Mucosa of gallbladder (tissue), 1 donor: ENCODE measurements at places on chromosomes 12 and 14. TPM values are rescaled to one million over a fixed set of nuclear protein-coding genes. Genes with fewer than 3 reads are reported as not detected.
A peak's percentile ranks its signal among the peaks of the same experiment; 100 is the strongest.

GRCh38 chr12:47121146-47121545 lies 41.4 kb upstream of the AMIGO2 start:
- DNase-seq, result no peak

GRCh38 chr12:79886917-79887519 lies 47.9 kb downstream of the PPP1R12A start:
- DNase-seq, result no peak

- DNase-seq, result no peak
Observed at GRCh38 chr12:12823300-12823699, 10.2 kb downstream of the DDX47 start.

DNA sequence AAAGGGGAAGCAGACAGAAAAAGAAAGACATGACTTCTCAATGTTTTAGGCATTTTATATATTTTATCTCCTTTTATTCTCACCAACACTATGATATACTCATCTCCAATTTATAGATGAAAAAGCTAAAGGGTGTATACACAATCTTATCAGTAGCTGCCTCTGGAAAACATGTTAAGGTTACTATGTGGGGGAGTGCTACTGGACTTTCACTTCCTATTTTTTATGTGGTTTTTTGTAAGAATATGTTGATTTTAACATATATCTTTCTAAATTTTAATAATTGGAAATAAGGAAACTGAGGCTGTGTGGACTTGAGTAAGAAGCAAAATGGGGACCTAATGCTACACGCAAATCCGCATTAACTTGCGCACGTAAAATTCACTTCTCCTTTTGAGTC lies 99.6 kb upstream of the PDE3A start:
- DNase-seq, result no peak

- no peak for DNase-seq
Observed at GRCh38 chr12:56001487-56002100, 4.5 kb downstream of the SUOX start.

- DNase-seq, result no peak
Observed at GRCh38 chr12:64145226-64145625, 76.9 kb downstream of the KICS2 start.

DNA sequence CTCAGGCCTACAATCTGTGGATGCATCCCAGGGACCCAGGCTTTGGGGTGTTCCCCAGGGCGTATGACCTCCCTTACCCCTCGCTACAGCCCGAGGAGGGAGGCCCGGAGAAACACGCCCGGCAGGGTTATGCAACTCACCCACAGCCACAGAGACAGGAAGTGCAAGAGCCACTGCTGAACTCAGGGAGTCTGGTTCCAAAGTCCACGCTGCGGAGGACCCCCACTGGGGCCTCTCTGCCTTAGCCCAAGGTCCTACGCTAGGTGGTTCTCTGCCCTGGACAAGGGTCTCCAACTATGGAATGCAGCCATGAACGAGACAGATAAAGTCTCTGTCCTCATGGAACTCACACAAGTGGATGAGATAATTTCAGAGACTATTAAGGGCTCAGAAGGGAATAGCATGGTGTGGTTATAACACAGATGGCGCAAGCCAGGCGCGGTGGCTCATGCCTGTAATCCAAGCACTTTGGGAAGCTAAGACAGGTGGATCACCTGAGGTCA lies 11.3 kb downstream of the SCARB1 start:
- DNase-seq, result peak; percentile 78

GRCh38 chr12:40622246-40622838 lies 69.9 kb upstream of the CNTN1 start:
- peak; percentile 67 for DNase-seq

- no peak for DNase-seq
Observed at GRCh38 chr12:14273913-14274311, 91.6 kb upstream of the ATF7IP start.

DNA sequence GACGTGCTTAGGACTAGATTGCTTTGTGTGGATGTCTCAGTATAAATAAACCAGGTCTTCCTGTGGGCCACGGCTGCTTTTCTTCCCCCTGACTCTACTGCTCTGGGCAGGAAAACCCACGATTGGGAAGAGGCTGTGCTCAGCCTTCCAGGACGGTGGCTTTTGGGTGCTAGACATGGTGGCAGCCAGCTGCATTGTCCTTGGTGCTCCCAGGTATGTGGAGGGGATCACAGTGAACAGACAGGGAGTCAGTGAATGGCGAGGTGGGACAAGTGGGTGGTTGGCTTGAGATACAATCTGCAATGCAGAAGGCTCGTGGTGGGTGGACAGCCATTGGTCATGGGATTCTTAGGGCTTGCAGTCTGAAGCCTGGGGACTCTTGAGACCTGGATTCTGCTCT lies 366.3 kb downstream of the AACS start:
- DNase-seq, result no peak

GRCh38 chr14:20631023-20631879 lies 10.2 kb downstream of the OR6S1 start:
- DNase-seq, result no peak

DNA sequence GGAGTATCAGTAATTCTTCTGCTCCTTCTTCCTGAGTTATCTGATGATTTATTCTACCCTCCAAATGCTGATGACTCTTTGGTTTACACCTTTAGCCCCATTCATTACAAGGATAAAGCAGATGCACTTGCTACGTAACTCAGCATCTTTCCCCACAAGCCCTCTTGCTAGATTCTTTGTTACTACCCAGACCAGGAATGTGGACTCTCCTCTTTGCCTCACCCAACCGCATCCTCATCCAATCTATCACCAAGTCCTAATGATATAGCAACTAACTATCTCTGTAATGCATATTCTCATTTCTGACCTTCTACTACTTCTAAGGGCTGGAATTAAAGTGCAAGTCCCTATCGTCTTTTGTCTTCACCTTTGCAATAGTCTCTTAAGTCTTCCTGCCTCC lies 9.2 kb downstream of the KRT1 start:
- no peak for DNase-seq

DNA sequence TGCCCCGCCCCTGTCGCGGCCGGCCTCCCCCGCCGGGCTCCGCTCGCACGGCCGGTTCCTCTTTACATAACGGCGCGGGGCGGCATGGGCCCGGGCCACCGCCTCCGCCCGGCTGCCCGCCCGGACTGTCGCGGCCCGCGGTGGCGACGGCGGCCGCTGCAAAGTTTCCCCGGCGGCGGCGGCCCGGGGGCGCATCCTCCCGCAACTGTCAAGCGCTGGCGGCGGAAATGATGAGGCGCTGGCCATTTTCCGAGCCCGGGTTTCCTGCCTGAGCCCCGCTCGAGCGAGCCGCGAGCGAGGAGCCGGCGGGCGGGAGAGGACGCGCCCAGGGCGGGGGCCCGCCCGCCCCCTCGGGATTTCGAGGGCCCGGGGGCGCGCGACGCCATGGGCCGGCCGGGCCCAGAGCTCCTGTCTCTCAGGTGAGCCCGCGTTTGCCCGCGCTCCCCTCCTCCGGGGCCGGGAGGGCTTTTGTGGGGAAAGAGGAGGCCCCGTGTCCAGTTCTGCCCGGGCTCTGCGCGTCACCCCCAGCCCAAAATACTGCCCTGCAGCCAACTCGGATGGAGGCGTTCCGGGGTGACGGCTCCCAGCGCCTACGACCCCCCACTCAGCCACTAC lies at the start of gene SH2B3:
TSS of gene SH2B3 (plus strand) at position 65 of the 615 bp plus-strand sequence. CDS start 12,223 bp downstream, outside the sequence.
- no peak for DNase-seq

GRCh38 chr14:94875256-94875655 lies 105.3 kb upstream of the GSC start:
- no peak for DNase-seq

DNA sequence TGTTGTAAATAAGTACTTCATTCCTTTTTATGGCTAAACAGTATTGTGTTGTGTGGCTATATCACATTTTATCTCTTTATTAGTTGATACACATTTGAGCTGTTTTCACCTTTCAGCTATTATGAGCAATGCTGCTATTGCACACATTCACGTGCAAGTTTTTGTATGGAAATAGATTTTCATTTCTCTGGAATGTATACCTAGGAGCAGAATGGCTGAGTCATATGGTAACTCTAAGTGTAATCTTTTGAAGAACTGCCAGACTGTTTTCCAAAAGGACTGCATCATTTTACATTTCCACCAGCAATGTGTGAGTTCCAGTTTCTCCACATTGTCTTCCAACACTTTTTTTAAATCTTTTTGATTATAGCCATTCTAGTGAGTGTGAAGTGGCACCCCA lies 134.0 kb downstream of the SRGAP1 start:
- no peak for DNase-seq

GRCh38 chr14:38505221-38505972 lies 249.5 kb upstream of the CLEC14A start:
- no peak for DNase-seq

DNA sequence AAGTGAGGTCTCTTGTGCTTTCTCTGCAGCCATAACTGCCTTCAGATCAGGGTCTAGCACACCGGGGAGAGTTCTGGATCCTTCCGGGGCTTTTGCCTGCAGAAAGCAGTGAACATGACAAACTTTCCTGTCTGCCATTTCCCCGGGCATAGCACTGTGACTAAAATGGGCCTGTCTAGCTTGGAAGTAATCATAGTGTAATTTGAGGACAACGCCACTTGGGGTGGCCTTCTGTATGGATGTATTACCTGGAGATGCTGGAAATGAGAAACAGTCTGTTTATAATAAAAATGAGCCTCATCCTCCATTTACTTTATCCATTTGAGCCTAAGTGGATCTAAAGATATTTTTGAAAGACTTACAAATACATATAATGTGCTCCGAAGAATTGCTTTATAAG lies 453.7 kb downstream of the VRK1 start:
- DNase-seq, result no peak

GRCh38 chr14:55715889-55716288 lies 135.9 kb downstream of the KTN1 start:
- DNase-seq, result peak; percentile 16

DNA sequence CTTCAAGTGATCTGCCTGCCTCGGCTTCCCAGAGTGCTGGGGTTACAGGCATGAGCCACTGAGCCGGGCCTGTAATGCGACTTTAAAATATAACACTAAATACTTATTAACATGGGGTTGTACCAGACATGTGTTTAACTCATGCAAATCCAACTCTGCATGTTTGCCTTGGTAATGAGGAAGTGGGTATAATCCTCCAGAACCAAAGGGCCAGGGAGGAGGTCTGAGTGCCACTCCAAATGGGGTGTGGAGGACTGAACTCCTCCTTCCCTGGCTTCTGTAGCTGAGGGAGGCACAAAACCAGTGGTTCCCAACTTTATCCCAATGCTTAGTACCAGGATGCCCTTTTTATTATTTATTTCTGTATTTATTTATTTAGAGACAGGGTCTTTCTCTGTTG lies 61.6 kb upstream of the MED13L start:
- no peak for DNase-seq

- no peak for DNase-seq
Observed at GRCh38 chr14:45838597-45838996, 585.6 kb upstream of the MIS18BP1 start.

DNA sequence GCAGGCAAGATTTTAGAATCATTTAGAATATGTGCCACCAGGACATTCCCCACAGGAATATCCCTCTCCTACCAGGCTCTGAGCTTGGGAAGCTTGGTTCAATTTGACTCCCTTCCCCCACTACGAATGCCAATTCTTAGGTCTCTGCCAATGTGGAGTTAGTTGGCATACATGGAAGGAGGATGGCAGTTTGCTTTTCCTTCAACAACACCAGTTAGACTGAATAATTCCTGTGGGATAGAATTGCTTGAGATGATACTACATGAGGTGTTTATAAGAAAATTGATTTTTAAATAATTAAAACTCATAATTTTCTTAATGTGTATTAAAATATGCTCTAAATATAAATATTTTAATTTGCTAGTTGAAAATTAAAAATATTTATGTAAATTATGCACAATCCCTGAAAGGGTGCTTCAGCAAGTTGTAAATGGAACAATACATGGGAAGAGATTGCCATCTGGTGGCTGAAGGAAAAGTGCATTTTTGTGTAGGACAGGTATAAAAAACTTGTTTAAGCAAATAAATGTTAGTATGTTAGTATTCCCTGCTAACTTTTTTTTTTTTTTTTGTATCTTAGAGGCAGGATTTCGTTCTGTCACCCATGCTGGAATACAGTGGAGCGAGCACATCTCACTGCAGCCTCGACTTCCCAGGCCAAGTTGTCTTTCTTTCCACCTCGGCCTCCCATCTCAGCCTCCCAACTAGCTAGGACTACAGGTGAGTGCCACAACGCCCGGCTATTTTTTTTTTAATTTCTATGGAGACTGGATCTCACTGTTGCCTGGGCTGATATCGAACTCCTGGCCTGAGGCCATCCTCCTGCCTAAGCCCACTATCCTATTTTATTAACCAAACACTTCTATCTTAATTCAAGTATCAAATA lies 25.8 kb upstream of the STRAP start:
- DNase-seq, result peak; percentile 70

DNA sequence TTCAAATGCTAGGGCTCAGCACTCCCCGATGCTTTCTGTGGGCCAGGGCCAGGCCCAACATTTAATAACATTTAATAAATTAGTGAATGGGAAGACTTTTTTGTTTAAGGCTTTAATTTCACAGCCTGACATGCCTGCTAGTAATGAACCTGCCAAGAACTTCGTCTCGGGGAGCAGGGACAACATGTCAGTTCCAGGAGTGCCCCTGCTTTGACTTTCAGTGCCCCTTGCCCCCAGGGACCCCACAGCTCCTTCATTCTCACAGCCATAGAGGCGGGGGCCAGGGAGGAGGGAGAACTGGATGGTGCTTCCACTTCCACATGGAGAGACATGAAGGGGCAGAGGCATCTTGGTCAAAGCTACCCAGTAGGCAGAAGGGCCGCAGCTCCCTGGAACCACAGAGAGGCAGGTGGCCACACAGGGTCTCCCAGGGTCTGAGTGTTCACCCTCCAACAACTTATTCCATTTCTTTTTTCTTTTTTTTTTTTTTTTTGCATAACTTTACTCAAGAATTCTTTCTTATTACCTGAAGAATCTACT lies 66.0 kb upstream of the DDX11 start:
- no peak for DNase-seq

DNA sequence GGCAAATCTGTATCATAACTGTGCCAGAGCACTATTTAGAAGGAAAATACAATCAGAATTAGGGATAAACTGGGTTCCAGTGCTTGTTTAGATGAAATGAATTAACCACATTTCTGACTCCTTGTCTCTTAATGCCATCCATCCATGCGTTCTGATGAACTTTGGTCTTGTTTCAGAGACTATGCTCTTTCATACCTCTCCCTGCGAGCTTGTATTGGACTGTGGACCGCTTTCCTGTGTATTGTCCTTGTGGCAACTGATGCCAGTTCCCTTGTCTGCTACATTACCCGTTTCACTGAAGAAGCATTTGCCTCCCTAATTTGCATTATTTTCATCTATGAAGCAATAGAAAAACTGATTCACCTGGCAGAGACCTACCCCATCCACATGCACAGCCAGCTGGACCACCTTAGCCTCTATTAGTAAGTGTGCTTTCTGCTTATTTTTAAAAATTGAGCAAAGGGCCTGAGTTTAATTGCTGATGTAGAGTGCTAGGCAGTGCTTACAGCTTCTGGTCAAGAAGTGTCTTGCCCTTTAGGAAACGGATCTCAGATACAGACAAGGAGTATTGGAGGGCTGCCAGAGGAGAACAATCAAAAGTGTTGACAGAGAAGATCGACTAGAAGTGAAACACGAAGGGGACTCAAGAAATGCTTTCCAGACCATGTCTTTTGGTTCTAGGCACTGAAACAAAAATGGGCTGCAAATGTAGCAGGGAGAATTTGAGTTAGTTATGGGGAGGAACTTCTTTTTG lies 46.7 kb downstream of the SLC4A8 start:
- peak; percentile 45 for DNase-seq

LTBP2 gene
- 84.9 TPM for total RNA-seq

CCDC197 gene
- total RNA-seq, result not detected

FZD10 gene
- total RNA-seq, result 1.1 TPM

CRIP2 gene
- total RNA-seq, result 130 TPM

KRT75 gene
- not detected for total RNA-seq

C1S gene
- total RNA-seq, result 319 TPM

IRAK3 gene
- total RNA-seq, result 7.1 TPM

BCL11B gene
- 7.9 TPM for total RNA-seq

SLCO1A2 gene
- total RNA-seq, result not detected

MMP17 gene
- total RNA-seq, result 4.3 TPM

CYP27B1 gene
- total RNA-seq, result 1.6 TPM

MIA2 gene
- 81.7 TPM for total RNA-seq
